Mucosa of descending colon (tissue), 3 donors: ENCODE measurements at places on chromosomes 3 and 15.

- DNase-seq = no peak
These were observed at the start of gene SKOR1 for GRCh38 chr15:67824976-67825880. TSS of gene SKOR1 (plus strand) at chr15:67825509. CDS start at chr15:67825603, 94 bp downstream.

GRCh38 chr15:25609371-25609770 lies 170.5 kb upstream of the UBE3A start:
- no peak for DNase-seq

GRCh38 chr15:67809441-67809840 lies 15.9 kb upstream of the SKOR1 start:
- no peak for DNase-seq

GRCh38 chr15:68700455-68701123 lies 120.1 kb downstream of the ANP32A start:
- peak; percentile 13 for DNase-seq

DNA sequence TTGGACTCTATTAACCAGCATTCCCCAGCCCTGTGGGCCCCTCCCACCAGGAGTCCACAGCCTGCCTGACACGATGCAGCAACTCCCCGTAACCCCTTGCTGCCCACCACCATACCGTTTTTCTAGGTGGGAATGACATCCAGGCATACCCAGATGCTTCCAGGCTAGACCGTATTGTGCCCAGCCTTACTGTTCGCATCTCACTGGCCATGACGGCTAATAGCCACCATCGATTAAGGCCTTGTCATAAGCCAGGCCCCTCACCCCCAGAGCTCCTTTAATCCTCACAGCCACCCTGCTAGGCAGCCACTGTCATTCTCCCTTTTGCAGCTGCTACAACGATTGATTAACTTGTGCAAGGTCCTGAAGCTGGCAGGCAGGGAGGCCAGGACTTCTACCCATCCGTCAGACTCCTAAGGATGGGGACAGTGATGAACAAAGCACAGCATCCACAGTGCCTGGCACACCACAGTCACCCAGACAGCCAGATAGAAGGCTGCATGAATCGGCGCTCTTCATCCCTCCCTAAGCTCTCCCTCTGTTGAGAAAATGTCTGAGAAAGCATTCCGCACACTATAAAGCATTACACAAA lies 60.0 kb upstream of the FLNB start:
- DNase-seq = no peak

DNA sequence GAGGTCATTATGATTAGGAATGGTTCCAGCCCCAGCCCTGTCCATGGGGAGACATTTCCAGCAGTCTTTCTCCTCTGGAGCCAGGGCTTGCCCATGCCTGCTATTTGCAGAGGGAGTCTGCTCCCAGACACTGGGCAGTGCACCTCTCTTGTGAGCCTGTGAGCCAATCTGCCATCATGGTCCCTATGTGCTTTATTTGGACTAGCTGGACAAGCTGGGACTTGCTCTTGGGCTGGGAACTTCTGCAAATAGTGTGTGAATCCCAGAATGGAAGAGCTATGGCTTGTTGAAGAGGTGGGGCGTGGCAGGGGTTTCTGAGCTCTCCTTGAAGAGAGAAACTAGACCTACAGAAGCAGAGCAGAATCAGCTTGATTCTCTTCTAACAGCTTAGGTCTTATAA lies 53.7 kb upstream of the KY start:
- DNase-seq = no peak

GRCh38 chr3:147355084-147355752 lies 51.1 kb downstream of the ZIC4 start:
- no peak for DNase-seq

DNA sequence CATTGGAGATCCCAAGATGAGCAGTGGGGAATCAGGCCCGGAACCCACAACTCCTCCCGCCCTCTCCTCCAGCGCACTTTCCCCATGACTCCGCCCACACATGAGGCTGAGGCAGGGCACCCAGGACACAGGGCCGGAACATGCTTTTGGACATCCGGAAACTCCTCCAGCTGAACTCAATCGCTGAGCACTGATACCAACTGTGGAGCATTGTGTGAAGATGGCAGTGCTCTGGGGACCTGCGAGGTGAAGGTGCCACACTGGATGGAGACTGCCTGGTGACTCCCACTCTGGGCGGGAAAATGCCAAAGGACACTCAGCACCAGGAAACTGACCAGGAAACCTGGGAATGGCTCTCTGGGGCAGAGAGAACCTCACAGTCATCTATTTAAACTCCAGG lies 189.1 kb downstream of the FAM43A start:
- no peak for DNase-seq

GRCh38 chr3:128267541-128267940 lies 114.3 kb downstream of the EEFSEC start:
- no peak for DNase-seq

- no peak for DNase-seq
These were observed 34.0 kb downstream of the CBLB start for GRCh38 chr3:105834768-105835167.

DNA sequence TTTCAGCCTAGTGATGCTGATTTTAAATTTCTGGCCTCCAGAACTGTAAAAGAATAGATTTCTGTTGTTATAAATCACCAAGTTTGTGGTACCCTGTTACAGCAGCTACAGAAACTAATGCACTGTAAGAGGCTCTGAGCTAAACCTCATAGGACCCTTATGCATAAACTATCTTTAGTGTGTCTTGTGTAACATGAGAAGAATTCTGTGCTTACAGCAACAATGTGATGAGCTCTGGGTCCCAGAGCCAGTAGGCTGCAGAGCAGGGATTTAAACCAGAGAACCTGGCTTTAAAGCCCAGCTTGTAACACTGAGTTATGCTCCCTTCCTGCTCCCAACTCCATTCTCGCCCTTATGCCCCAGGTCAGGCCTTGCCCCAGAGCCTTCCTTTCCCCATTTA lies 113.1 kb downstream of the THSD4 start:
- DNase-seq = no peak

DNA sequence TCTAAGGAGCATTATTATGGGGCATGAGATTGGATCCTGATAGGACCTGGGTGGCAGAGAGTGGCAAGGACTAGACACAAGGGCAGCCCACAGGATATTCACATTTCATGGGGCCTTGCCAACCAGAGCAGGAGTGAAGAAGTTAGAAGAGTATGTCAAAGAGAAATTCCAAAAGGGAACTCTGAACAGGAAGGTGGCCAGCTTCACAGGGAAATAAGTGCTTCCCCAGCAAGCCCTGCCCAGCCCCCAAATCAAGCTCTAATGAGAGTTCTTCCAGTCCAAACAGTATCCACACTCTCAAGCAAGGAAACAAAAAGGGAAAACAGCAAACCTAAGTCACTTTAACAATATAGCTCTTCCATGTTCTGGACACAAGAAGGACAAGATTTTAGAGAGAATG lies 130.2 kb upstream of the COL8A1 start:
- DNase-seq = no peak

DNA sequence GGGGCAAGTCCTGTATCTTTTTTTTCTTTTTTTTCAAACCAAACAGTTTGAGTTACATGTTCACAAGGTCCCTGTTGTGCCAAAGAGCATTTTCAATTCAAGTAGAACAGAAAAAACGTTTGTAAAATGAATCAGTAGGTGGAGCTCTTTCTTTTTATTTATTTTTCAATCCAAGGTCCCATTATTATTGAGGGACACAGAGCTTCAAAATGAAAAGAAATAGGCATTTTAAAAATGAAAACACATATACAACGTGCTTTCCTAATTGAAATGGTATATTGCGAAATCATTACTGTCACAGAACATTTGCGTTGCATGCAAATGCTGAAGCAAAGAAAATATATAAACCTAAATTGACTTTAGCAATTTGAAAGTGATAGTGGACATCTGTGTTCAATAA lies 711.0 kb downstream of the MECOM start:
- DNase-seq = no peak

- no peak for DNase-seq
These were observed 112.6 kb downstream of the TCF12 start for GRCh38 chr15:57031082-57031481.

DNA sequence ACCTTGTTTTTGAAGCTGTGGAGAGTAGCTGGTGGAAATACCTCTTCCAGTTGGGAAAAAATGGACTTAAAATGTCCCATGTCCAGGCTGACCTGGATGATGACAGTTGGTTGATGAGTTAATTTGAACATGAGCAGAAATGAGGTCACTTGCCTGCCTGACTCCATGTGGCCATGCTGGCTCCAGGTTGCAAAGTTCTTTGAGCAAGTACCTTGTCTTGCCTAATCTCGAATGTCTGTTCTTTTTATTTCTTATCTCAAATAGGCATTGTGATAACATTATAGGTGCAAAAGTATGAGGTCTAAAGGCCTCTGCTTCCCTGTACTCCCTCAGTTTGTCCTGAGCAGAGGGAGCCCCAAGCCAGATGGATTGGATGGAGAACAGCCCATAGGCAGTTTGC lies 9.0 kb downstream of the MAPKBP1 start:
- DNase-seq = no peak

DNA sequence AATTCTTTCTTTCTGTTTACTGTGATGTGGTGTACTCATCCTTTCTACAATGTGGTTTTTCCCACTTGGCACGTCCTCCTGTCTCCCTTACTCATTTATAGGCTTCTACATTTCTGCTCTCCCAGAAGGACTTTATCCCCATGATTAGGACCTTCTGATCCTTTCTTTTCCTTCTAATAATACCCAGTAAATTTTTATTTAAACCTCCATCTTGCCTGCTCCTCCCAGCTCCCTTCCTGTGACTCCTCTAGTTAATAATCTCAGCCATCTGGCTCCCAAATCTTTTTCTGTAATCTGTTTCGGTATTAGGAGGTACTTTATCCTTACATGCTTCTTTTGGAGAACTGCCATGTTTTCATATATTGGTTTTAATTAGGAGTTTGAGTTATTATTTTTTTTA lies 11.2 kb upstream of the P2RY1 start:
- DNase-seq = no peak

- no peak for DNase-seq
These were observed 66.1 kb upstream of the NR2F2 start for GRCh38 chr15:96264351-96264798.
